ENCODE measurements at places on chromosomes 1 and 21. TPM values are rescaled to one million over a fixed set of nuclear protein-coding genes. Genes with fewer than 3 reads are reported as not detected.

Gene PADI6
- not detected for total RNA-seq

Gene REN
- not detected for total RNA-seq

Gene KPNA6
- total RNA-seq: 43.0 TPM

Gene TNNT2
- total RNA-seq: not detected

Gene CIART
- not detected for total RNA-seq

Gene NKAIN1
- total RNA-seq: 0.43 TPM

Gene SDC3
- total RNA-seq: 12.3 TPM

Gene SH2D2A
- not detected for total RNA-seq

Gene OLIG1
- total RNA-seq: not detected

Gene G0S2
- 4.7 TPM for total RNA-seq

- DNase-seq: no peak
These were observed 568.4 kb downstream of the PLA2G4A start for GRCh38 chr1:187396929-187397796.

GRCh38 chr1:168472223-168472622 lies 71.6 kb downstream of the XCL2 start:
- DNase-seq: no peak

GRCh38 chr1:47774986-47775834 lies 222.0 kb downstream of the TRABD2B start:
- DNase-seq: no peak

- no peak for DNase-seq
These were observed 36.2 kb upstream of the DUSP10 start for GRCh38 chr1:221778125-221778524.

GRCh38 chr21:45858180-45858579 lies 123.4 kb upstream of the COL6A1 start:
- DNase-seq: no peak

GRCh38 chr1:166029196-166029945 lies 137.4 kb downstream of the FAM78B start:
- no peak for DNase-seq

DNA sequence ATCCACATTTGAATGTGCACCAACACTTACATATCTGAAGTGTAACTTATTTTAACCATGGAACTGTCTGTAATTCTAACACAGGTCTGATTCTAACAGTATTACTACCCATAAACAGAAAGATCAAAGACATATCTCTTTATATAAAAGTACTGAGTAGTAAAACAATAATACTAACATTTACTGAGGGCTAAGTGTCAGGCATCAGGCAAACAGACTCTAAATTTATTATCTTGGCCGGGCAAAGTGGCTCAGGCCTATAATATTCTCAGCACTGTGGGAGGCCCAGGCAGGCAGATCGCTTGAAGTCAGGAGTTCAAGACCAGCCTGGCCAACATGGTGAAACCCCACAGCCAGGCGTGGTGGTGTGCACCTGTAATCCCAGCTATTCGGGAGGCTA lies 85.9 kb downstream of the JAK1 start:
- DNase-seq: no peak

GRCh38 chr21:31107176-31107785 lies 69.0 kb upstream of the KRTAP19-8 start:
- DNase-seq: no peak

DNA sequence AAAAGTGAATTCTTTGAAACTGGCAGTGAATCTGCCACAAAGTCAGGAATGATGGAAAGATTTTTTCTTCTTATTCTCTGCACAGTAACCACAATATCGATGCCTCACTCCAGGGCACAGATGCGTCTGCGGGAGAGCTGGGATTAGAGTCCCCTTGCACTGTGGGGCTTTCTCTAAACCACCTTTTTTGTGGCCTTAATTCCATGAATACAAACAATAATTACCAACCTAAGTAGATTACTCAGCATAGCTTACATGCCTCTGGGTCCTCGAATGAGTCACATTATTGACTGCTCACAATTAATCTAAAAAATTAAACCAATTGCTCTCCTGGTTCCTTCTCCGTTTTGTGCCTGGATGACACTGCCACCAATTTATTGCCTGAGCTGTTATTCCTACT lies 125.8 kb downstream of the KAZN start:
- DNase-seq: no peak

GRCh38 chr1:26169198-26169554 lies 413 bp upstream of the C1orf232 start:
- DNase-seq: no peak

GRCh38 chr1:85146972-85147359 lies 53.9 kb downstream of the SYDE2 start:
- no peak for DNase-seq

DNA sequence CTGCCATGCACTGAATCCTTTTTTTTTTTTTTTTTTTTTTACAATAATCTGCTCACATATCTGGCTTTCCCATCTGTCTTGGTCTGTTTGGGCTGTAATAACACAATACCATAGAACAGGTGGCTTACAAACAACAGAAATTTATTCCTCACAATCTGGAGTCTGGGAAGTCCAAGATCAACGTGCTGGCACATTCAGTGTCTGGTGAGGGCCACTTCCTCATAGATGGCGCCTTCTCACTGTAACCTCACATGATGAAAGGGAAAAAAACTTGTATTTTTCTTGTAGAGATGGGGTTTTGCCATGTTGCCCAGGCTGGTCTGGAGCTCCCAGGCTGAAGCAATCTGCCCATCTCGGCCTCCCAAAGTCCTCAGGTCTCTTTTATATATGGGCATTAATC lies 13.0 kb upstream of the PARP1 start:
- DNase-seq: no peak

DNA sequence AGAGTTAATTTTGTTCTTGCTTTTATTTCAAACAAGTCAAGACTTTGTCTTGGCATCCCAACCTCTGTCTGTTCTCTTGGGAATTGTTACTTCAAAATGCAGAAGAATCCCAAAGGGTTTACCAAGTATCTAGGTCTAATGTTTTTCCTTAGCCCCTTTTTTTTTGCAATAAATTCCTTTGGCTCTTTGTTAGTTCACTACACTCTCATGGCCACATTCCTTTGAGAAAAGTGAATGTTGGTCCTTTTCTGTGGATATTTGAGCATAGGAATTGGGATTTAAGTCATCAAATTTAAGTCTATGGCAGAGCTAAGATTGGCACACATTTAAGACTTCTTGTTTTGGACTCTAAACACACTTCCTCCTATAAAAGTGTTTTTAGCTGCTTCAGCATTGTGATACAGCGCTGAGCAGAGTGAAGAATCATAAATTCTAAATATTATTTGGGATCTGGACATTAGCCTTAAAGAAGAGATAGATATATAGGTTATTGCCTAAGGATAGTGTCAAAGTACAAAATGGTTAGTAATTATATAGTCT lies 1.9 kb downstream of the BTF3L4 start:
- no peak for DNase-seq

- no peak for DNase-seq
These were observed 53.2 kb upstream of the SYNC start for GRCh38 chr1:32755810-32756159.

All from MG63 (cell line).